Activated naive CD4-positive, alpha-beta T cell treated with anti-CD3 and anti-CD28 coated beads for 36 hours (primary cell): ENCODE measurements at places on chromosomes 5 and 9.

DNA sequence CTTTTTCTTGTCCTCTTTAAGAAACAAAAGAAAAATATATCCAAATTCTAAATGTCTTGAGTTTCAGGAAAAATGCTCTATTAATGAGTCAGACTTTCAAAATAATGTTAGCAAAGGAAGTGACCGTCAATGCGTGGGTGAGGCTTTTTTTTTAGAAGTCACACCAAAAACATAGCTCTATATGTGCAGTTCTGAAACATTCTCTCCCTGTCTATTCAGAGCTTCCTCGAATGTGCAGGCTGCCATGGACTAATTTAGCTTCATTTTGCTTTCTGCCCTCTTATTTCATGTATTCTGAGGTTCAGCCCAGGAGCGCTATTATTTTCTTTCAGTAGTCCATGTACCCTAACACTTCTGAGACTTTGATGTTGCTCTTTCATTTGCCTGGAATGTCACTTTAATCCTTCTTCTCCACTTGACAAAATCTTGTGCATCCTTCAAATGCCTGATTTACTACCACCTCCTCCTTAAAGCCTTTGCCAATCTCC is 72.5 kb upstream of the RASA1 start:
- DNase-seq: peak; percentile 55

DNA sequence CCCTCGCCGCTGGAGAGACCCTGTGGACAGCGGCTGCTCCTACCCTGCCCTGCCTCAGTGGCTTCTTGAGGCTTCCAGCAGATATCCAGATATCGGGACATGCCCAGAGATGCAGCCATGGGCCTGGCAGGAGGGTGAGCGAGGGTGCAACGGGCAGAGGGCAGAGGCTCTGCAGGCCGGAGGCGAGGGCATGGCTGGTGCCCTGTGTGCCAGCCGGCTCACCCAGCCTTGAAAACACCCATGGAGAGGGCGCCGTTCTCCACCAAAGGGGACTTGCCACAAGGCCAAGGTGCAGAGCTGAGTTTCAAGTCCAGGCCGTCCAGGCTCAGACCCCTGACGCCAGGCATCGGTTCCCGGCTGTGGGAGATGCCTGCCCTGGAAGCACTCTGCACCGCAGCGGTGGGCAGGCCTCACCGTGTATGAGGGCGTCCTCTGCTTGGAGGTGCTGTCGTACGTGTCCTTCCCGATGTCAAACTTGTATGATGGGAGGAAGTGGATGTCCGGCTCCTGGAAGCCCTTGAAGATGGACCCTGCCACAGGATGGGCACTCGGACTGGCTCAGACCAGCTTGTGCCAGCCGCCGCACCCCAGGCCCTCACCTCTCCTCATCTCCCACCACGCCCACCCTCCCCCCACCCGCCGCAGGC is 8.9 kb downstream of the INPP5E start:
- DNase-seq: no peak

DNA sequence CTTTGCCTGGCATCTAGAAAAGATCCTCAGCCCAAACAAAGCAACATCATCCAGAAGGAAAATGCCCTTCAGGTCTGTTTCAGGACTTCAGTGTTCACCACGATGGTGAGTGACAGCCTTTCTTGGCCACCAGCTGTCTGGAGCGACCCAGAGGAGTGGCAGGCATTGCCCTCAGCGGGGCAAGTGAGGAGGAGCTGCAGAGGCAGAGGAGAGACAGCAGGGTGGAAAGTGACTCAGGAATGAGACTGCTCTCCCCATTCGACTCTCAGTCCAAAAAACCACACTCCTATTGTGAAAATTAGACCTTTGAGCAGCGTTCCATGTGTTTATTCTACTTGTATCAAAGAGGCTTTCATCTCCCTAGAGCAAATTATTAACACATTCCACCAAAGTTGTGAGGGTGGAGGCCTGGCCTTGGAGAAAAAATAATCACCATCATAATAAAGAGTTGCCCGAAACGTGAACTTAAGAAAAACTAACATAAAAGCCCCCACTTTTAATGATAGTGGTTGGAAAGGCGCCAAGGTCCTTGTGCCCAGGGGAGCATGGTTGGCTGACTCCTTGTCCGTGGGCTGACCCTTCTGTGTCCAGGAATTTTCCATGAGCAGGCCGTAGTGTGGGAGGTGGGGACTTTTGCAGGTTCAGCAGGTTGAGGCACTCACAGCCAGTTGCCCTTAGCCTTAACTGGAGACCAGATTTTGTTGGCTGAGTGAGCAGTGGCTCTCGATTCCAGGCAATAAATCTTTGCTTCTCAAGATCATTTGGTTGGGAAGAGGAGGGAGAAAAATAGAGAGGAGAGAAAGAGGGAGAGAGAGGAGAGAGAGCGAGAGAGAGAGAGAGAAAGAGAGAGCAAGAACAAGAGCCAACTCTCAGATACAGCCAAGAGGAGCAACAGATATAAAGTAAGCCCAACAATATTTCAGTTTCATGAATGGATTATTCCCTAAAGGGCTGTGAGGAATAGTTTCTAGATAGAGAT is 125.9 kb upstream of the ANKRD55 start:
- no peak for DNase-seq

GRCh38 chr9:133102190-133103021 is 18.6 kb downstream of the RALGDS start:
- DNase-seq: no peak

GRCh38 chr5:173581408-173582215 is 34.8 kb downstream of the BOD1 start:
- DNase-seq: peak; percentile 64

GRCh38 chr5:124962735-124963134 is 216.3 kb upstream of the ZNF608 start:
- no peak for DNase-seq

- DNase-seq: no peak
Measured at GRCh38 chr9:69980041-69980440, 63.6 kb upstream of the MAMDC2 start.

DNA sequence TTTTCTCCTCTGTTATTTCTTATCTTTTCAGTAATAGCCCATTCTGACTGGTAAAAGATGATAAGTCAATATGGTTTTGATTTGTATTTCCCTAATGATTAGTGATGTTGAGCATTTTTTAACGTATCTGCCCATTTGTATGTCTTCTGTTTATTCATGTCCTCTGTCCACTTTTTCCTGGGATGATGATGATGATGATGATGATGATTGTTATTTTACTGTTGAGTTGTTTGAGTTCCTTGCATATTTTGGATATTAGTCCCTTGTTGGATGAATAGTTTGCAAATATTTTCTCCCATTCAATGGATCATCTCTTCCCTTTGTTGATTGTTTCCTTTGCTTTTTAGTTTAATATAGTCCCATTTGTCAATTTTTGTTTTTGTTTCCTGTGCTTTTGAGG is 27.0 kb downstream of the UTP15 start:
- DNase-seq: no peak

DNA sequence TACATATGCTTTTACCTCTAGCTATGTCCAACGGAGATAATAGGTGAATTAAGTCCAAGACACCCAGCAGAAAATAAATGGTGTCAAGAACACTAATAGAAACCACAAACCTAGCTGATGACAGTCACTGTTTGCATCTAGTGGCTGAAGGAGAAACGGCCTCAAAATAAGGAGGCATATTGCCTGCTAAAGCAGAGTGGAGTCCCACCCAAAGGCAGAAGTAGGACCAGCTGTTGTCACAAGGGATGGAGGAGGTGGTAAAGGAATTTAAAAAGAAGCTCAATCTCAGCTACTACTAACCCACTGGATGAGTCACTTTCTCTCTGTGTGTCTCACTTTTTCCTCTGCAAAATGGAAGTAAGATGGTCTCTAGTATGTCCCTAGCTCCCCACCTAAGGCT is 224.3 kb downstream of the GRIA1 start:
- DNase-seq: no peak

GRCh38 chr9:81182431-81182830 is 506.9 kb downstream of the TLE1 start:
- DNase-seq: no peak

- DNase-seq: no peak
Measured at GRCh38 chr5:103224894-103225246, 33.7 kb upstream of the MACIR start.

DNA sequence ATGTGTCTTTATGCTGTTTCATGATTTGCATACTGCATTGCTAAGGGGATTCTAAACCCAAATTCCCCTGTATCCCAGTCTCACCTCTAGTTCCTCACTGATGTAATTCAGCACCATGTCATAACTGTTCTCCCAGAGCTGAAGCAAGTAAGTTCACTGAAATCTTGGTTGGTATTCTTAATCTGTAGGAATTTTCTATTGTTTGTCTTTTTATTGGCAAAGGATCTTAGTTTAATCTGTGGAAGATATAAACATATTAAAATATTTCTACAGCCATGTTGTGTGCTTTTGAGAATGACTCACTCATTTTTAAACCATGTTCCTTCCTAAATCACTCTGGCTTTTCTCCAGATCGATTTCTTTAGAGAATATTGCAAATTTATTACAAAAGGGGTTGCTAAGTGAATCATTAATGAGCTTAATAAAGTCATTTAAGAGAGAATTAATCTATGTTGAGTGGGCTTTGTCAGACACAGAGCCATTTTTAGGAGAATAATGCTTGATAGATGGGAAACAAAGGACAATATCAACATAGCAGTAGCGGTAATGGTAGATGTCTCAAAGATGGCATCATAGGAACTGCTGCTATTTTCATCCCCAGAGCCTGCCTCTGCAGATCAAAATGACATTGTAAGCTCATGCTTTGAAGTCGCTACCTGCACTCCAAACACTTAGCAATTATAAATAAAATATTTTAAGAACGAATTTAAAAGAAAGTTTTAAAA is 110.0 kb downstream of the ENC1 start:
- DNase-seq: no peak

DNA sequence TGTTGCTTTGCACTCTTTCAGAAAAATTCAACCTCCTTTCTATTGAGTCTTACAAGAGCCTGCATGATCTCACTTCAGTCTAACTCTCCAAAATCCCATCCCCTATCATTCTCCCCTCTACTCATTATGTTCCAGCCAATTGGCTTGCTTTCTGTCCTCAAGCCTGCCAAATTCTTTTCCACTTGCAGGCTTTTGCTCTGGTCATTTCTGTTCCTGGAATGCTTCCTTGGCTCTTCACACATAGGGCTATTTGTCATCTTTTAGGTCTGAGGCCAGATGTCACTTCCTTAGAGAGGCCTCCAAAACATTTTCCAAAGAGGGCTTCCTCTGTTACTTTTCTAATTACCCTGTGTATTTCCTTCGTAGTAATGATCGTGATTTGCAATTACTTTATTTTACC is 11.8 kb upstream of the CHD1 start:
- no peak for DNase-seq

- DNase-seq: no peak
Measured at GRCh38 chr9:72185561-72185960, 36.3 kb downstream of the GDA start.

- no peak for DNase-seq
Measured at GRCh38 chr5:151180291-151180690, 22.7 kb upstream of the ANXA6 start.

DNA sequence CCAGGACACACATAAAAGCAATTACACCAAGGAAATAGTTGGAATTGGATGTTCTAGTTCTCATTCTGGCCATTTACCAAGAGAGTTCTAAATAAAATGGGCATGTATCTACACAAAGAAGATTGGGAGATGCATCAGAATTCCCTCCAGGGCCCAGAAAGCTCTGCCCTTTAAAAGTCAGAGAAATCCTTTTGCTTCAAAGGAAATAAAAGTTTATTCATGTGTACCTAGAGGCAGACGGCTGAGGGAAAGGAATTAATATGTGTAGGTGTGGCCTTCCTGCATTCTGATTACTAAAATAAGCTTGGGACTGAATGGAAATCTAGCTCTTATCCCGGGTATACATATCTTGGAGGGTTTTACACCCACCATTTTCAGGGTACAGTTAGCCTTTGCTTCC is 719.4 kb downstream of the SEMA5A start:
- no peak for DNase-seq

DNA sequence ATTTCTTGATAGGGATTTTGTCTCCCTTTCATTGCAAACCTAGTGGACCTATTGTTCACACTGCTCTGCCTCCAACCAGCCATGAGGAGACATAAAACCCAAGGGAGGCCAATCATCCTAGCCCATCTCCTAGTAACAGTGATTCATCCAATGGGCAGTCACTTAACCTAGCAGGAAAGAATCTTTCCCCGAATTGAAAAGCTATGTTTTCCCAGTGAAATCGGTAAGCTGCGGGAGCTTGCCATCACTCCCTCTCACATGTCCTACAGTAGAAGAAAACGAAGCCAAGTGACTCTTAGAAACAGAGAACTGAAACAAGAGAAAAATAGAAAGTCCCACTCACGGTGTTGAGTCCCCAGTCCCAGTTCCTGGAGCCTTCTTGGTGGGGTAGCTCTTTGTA is 123.3 kb downstream of the SUSD1 start:
- no peak for DNase-seq

- DNase-seq: no peak
Measured at GRCh38 chr9:23821375-23822181, 4.5 kb downstream of the ELAVL2 start.

DNA sequence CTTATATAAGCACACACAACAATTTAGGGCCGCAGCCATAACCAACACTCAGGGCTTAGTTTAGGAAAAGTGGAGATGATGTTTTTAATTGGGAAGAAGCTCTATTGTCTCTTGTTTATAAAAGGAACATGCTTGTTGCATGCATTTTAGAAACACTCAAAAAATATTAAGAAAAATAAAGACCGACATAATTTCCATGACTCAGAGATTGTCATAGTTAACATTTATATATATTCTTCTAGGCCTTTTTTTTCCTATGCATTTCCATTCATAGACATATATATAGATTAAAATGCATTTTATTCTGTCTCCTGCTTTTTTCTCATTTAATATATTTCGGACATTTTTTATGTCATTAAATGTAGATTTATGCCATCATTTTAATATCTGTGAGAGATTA is 13.6 kb upstream of the ARSI start:
- DNase-seq: no peak

- no peak for DNase-seq
Measured at GRCh38 chr5:19927919-19928318, 60.1 kb downstream of the CDH18 start.

DNA sequence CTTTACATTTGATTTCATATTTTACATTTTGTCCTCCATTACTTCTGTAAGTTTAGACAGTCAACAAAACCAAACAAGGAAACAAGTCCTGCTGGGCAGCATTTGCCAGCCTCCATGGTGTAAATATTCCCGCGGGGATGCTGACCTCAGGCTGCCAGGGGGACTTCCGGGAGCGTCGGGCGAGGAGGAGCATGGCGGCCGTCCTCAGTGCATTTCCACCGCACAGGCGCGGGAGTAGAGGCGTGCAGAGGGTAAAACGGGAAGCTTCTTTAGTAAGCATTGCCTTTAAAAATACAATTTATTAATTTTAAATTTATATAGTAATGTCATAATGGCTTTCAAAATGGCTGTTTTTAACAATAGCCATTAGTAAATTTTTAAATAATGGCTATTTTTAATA is 385.3 kb upstream of the IRX4 start:
- DNase-seq: no peak
